ENCODE measurements at places on chromosomes 1 and 21.

DNA sequence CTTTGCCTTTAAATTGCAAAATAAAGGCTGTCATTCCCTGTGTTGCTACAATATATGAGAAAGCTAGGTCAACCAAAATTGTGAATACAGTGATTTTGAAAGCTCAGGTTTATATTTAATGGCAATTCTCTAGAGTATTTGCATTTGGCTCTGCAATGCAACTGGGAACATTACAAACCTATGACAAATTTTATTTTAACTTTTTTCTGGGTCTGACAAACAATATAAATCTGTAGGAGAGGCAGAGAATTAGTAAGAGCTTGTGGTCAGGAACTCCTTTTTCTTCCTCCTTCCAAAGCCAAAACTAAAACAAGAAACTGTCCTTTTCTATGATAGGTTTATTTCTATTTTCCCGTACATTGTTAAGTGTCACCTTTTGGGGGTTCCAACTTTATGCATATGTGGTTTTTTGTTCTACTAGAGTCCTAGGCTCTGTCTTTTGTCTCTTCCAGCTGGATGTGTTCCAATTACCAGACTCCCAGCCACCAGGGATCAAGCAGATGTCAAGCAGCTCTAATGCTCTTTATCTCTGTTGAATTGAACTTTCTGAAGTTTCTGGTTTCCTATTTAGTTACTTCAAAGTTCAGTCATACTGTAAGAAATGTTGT lies 106.9 kb downstream of the ASH1L start:
- DNase-seq, result no peak

GRCh38 chr1:153741986-153742385 lies 14.1 kb downstream of the INTS3 start:
- no peak for DNase-seq

DNA sequence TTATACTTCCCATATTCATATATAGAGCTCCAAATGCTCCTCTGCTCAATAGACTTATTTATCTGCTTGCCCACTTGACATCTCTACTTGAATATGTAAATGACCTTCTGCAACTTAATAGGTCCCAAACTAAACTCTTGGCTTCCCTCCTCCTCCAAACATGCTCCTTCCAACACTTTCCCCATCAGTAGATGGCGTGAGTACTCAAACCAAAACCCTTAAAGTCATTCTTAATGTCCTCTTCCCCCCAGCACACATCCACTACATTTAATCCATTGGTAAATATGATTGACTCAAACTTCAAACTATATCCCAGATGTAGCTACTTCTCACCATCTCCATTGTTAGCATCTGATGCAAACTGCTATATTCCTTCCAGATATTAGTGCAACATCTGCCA lies 48.5 kb upstream of the PBX1 start:
- peak; percentile 31 for DNase-seq

- DNase-seq, result no peak
These were observed 1.2 kb downstream of the BMP8B start for GRCh38 chr1:39787468-39787867.

- peak; percentile 61 for DNase-seq
These were observed 775 bp upstream of the EFCAB14 start for GRCh38 chr1:46719689-46720088.

GRCh38 chr21:28418726-28419514 lies 573.8 kb downstream of the LTN1 start:
- no peak for DNase-seq

DNA sequence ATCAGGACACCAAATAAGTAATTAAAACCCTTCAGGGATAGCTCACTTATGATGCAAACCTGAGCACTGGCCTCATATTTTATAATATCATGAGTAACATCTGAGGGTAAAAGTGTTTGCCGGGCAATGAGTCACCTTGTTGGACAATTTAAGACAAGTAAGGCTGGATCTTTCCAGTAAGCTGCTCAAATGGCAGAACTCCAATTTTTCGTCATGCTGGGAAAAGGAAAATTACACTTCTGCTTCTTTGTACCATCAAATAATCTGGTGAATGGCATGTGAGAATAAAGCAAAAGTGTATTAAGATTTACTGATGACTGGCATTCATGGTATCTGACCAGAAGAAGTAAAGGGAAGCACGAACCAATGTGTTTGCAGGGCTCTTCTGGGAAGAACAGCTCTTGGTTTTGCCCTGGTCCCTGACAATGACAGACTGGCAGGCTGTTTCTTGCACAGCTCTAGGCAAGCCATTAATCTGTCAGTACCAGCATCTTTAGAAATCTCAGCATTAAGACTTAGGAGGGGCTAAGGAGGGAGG lies 392.2 kb downstream of the VAV3 start:
- peak; percentile 16 for DNase-seq

DNA sequence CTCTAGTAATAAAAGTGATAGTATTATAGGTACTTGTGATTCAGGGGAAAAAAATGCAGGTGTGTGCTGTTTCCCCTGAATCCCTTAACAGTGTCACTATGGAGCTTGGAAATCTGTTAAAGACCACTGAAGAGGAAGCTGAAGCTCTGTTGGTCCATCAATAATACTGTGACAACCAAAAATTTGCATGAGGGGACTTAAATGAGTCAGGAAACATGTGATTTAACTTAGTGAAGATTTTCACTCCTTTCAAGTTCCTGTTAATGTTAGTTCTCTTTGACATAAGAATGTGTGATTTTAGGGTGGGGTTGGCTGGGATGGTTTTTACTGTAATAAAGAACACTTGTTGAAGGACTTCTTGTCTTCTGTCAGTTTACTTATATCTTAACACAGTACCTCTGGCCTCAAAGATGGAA lies 32.0 kb downstream of the VANGL2 start:
- DNase-seq, result peak; percentile 25

GRCh38 chr1:214277704-214278635 lies 3.0 kb upstream of the SMYD2 start:
- no peak for DNase-seq

- DNase-seq, result peak; percentile 86
These were observed 757 bp upstream of the SPSB1 start for GRCh38 chr1:9291914-9292360.

DNA sequence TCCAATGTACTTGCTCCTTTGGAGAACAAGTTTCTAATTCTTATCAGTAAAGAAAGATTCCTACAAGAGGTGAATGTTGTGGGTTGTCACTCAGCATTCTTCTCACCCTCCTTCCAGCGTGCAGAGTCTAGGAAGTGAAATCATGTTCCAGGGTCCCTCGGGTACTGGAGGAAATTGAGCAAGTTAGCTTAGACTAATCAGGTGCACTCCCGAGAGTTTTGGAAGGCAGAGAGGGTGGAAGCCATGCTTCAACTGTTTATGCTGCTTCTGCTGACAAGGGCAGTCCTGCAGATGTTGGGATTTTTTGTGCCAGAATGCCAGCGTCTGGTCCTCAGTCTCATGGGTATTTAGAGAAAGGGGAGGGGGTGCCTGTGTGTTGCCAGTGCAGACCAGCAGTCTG lies 5.3 kb upstream of the C1orf115 start:
- no peak for DNase-seq

DNA sequence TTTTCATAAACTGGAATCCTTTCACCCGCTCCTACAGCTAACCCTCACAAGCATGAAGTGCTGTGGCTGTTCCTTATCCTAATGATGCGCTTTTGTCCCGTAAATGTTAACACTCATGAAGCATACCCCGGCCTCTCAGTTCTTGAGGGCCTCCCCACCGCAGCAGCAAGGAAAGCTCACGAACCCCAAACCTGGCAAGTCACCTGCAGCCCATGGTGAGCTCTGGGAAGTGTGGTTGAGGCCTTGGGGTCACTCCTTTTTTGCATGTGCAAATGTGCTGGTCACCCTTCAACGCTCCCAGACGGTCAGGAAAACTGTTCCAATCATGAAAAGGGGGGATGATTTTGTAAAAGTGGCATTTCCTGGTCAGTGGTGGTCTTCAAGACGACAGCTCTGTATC lies 124.6 kb downstream of the PRDM2 start:
- DNase-seq, result no peak

GRCh38 chr1:186424539-186424938 lies 36.4 kb downstream of the PDC start:
- no peak for DNase-seq

- no peak for DNase-seq
These were observed 47.0 kb upstream of the AIM2 start for GRCh38 chr1:159123587-159123986.

GRCh38 chr1:26361605-26362122 lies 7.7 kb upstream of the CRYBG2 start:
- peak; percentile 32 for DNase-seq

GRCh38 chr21:17191346-17191993 lies 321.4 kb upstream of the CXADR start:
- no peak for DNase-seq

- no peak for DNase-seq
These were observed 157.2 kb downstream of the S1PR1 start for GRCh38 chr1:101394041-101394440.

GRCh38 chr1:67281244-67281643 lies 26.4 kb upstream of the IL12RB2 start:
- DNase-seq, result peak; percentile 38

GRCh38 chr21:16777041-16777720 lies 735.7 kb upstream of the CXADR start:
- no peak for DNase-seq

DNA sequence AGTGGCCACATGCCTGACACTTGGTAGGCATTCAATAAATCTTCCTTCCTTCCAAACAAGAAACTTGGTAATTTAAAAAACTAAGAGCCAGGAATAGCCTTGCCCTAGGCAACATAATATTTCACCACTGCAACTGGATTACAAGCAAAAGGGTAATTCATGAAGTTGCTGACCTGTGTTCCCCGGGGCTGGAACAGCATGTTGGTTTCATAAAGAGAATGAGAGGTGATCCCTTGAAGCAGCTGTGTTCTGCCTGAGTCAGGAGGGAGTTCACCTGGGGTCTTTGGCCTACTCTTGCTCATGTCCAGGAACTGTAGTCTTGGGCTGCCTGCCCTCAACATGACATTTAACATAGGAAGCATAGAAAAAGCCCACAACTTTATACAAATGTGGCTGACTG lies 329.0 kb upstream of the DAB1 start:
- DNase-seq, result no peak

- no peak for DNase-seq
These were observed 178.7 kb downstream of the DNM3 start for GRCh38 chr1:172019976-172020375.

DNA sequence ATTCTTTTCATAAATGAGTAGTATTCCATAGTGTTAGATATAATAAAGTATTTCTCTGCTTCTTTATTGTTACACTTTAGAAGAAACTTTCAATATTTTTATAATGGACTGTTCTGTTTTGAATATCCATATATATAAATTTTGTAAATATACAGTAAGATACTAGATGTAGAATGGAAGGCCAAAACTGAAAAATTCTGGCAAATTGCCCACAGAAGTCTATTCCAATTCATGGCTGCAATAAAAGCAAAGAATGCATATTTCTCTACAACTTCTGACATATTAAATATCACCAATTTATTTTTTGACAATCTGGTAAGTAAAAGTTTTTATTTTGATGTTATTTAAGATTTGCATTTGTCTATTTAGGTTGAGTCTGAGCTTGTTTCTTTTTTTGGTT lies 532.5 kb downstream of the NCAM2 start:
- DNase-seq, result no peak

- DNase-seq, result peak; percentile 36
These were observed 4.9 kb downstream of the DNTTIP2 start for GRCh38 chr1:93874025-93874651.

GRCh38 chr1:246760422-246761347 lies 36.5 kb downstream of the SCCPDH start:
- DNase-seq, result no peak

GRCh38 chr1:10200620-10201019 lies 9.8 kb upstream of the KIF1B start:
- DNase-seq, result no peak

- peak; percentile 56 for DNase-seq
These were observed 1.2 kb downstream of the ARHGEF2 start for GRCh38 chr1:155976913-155977689.

- peak; percentile 27 for DNase-seq
These were observed 30.0 kb downstream of the CACHD1 start for GRCh38 chr1:64499966-64500365.

- no peak for DNase-seq
These were observed 11.7 kb downstream of the OPTC start for GRCh38 chr1:203505526-203506204.

DNA sequence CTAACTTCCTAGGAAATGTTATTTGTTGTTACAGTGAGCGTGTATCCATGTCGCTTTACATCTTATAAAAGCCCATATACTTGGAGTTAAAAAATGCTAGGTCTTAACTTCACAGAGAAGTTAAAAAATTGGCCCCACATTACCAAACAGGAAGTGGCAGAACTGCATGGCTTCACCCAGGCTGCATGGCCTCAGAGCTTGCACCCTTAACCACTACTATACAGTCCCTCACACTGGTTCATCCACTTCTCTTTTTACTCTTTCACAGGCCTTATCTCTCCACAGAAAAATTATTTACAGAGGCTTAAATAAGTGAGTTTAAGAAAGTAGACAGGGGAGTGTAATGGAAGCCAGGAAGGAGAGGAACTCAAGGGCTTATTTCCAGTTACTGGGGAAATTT lies 402.5 kb downstream of the HHAT start:
- DNase-seq, result no peak

- no peak for DNase-seq
These were observed 29.2 kb downstream of the UCK2 start for GRCh38 chr1:165856606-165857005.

- no peak for DNase-seq
These were observed 92.0 kb downstream of the CNIH3 start for GRCh38 chr1:224707843-224708725.

DNA sequence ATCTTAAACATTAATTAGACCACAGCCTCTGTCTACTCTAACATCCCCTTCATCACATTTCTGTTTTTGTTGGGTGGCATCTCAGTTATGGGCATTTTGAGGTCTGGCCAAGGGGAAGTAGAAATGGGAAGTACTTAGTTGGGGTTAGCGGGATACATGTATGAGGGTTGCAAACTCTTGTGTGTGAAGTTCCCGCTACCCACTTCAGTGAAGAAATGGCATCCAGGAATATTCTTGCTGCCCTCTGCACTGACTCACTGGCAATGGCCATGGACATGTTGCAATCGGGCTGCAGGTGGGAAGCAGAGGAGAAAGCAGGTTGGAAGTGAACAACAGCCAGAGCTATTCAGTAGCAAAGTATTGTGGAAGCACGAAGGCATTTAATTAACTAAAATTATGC lies 7.4 kb downstream of the CD48 start:
- DNase-seq, result no peak

DNA sequence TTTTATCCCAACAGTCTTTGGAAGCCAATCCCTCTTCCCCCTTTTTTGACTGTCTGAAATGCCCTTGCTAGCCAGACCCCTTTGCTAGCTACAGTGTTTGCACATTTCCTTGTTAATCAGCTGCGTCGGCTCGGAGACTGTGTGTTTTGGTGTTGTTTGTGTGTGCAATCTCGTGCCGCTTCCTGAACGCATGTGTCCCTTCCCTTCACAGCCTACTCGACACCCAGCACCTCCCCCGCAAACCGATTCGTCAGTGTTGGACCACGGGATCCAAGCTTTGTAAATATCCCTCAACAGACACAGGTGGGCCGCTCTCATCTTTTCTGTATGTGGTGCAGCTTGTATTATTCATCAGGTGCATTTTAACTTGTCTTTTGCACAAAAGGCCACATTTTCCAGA lies 298.7 kb downstream of the TM2D1 start:
- no peak for DNase-seq

Data from HT-29 (cell line).